NCI-H510A (cell line): ENCODE measurements at places on chromosomes 6 and 20.

DNA sequence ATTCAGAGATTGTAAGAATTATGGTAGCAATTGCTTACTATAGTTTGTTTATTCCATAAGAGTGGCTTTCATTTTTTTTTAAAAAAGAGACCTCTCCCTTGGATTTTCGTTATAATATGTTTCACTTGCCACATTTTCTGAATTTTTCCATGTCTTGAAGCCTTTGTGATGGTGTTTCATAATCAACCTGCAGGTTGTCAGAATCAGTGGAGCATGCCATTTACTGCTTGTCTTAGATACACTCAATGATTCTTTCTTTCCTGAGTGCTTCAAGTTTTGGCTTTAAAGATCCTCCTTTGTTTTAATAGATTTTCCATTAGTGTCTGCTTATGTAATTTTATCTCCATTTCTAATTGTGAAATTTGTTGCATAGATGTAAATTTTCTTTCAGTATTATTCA, 31.2 kb downstream of the KCNQ5 start:
- DNase-seq = no peak

- DNase-seq = no peak
Observed at GRCh38 chr20:48632017-48632824, 195.6 kb downstream of the PREX1 start.

GRCh38 chr6:101722991-101723579, 329.6 kb downstream of the GRIK2 start:
- no peak for DNase-seq

DNA sequence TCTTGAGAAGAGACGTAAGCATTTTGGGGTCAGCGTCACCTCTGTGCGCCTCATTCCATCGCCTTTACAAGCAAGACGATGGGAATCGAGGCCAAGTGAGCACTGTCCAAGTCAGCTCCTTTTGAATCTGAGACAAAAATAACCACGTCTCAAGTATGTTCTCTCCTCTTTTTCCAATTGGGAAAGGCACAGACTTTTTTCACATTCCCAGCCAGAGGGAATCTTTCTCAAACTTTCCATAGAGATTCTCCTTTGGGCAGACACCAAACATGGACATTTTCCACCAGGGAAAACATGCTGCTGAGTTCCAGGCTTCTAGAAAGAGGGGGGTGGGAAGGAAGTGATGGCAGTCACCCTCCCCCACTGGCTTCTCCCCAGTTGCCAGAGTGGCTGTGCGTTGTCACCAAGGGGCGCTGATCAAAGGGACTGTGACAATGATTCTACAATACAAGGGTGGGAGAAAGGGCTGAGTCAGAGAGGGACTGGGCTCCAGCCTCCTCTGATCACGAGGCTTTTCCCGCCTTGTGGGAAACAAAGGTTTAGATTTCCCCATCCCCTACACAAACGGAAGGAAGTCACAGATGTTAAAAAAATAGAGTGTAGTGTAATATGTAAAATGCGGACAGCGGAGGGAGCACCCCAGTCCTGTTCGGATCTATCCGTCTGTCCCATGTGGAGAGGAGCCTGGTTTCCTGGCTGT, 281.9 kb upstream of the RNF24 start:
- DNase-seq = no peak

DNA sequence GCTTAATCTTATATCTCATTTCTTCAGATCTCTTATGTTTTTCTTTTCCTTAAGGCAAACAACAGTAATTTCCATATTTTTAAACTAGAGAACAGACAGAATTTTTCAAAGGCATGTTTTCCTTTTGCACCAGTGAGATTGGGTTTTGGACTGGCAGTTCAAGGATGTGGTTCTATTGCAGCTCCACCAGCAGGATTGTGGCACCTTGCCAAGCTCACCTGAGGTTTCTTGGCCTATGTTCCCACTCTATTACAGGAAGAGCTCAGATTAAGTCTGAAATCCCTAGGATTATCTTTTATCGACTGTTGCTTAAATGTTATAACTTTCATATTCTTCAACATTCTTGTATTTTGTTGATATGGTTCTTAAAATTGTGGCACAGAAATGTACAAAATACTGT, 218.9 kb downstream of the PLCB4 start:
- DNase-seq = no peak

GRCh38 chr20:35588397-35588796, 27.2 kb upstream of the SPAG4 start:
- no peak for DNase-seq

GRCh38 chr6:85044361-85044760, 280.0 kb upstream of the TBX18 start:
- no peak for DNase-seq

GRCh38 chr6:71345476-71346333, 57.1 kb downstream of the OGFRL1 start:
- DNase-seq = no peak

DNA sequence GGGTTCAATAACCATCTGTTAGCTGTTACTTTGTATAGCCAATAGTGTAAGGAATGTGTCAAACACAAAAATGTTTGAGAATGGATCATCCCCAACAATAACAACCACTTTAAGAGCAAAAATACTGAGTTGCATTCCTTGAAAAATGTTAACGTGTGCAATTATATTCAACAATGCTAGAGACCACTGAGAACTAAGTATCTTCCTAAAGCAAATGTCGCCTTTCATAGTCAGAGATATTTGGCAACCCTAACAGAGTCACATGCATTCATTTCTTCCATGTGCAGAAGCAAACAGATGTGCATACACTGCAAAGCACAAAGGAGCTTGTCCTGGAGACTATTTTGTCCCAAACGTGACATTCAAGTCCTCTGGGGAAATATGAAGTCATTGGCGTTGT, 448.6 kb downstream of the GJA1 start:
- no peak for DNase-seq
